A172 (cell line): ENCODE measurements at places on chromosomes 4 and X.
A peak's percentile ranks its signal among the peaks of the same experiment; 100 is the strongest.

DNA sequence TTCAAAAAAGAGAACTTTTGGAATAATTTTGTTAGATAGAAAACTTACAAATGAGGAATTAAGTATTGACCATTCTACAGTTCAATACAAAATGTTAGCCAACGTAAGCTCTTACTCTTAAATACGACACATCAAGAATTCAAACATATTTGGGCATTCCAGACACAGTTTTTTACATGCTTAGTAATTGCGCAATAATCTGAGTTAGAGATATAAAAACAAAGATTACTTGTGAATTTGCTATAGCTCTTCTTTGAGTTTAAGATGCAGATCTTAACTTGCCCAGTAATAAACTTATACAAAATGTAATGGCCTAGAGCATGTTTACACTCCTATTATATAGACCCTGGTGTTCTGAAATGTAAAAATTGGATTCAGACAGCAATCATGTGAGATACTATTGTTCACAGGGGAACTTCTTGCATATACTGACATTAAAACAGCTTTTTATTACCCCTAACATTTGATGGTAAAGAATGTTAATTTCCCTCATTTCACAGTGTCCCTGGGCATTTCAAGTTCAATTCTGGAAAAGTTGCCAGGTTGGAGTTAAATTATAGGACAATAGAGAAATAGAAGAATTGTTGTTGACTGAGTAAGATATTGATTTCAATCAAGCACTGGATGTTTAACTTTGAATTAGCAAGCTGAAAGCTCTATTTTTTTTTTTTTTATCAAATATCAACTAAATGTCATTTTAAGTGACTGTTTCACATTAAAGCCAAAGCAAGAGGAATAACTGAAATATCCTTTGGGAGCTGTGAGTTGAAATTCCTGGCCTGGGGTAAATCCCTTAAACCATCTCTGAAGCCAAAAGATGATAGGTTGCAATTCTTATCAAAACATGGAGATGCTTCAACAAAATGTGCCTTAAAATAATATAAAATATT lies 910 bp downstream of the HPGDS start:
- no peak for DNase-seq

- DNase-seq = peak; percentile 22
These were observed 43.9 kb downstream of the GABRB1 start for GRCh38 chr4:47075262-47075661.

DNA sequence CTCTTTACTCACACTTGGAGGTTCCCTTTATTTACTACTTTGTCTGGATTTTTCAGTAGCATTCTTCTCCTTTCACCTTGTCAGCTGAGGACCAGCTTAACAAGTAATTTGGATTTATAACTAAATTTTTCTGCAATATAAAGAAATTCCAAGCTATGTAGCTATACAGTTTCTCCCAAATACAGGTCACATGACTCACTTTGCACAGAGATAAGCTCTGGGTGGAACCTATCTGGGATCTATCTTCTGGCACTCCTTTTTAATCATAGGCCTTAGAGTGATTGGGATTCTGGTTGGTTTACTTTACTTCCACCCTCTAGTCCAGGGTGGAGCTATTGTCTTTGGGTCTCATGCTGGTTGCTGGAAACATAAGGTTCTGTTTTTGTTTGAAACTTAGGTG lies 34.9 kb upstream of the STK26 start:
- no peak for DNase-seq

GRCh38 chr4:118842055-118842454 lies 6.1 kb upstream of the SEC24D start:
- no peak for DNase-seq

DNA sequence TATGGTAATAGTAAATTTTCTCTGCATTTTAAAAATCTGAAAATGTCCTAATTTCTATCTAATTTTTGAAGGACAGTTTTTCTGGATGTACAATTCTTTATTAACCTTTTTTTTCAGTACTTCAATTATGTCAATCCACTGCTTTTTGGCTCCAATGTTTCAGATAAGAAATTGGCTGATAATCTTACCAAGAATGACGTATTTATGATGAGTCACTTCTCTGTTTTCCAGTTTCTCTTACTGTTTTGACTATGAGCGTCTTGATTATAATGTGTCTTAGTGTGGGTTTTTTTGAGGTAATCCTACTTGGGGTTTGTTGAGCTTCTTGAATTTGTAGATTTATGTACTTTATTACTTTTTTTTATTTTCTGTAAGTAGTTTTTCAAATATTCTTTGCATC lies 47.2 kb downstream of the UGT2B11 start:
- DNase-seq = peak; percentile 8

GRCh38 chr4:5212255-5213013 lies 161.2 kb downstream of the STK32B start:
- DNase-seq = no peak

DNA sequence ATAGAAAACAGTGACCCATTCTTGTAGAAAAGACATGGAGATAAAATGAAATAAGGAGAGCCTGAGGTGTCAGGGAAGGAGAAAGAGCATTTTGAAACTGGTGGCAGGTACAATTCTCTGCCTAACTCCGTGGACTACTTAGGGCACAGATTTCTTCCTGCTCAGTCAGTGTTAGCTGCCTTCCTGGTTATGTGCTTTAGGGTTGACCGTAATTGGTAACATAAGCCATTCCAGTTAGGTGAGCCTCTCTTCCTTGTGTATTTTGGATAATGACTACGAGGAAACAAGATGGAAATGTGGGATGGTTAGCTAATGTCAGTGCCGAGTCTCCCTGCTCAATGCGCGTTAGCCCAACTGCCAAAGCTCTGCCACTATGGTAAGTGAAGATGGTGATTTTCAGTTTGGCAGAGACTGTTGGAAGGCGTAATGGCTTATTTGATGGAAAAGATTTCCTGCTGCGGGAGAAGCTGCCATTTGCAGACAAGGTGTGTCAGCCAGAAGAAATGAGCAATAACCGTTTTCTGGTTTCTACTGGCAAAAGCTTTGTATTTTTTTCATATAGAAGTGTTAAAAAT lies 174.1 kb downstream of the CBR4 start:
- no peak for DNase-seq

DNA sequence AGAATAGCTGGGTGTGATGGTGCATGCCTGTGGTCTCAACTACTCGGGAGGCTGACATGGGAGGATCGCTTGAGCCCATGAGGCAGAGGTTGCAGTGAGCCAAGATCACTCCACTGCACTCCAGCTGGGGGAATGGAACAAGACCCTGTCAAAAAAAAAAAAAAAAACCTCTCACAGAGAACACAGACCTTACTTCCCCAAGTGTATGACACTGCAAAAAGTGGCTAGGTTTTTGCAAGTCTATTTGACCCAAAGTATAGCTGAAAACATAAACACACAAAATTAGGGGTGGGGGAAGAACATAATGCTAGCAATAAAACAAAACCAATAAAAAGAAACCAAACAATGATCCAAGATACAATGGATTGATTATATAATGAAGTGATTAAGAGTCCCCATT lies 6.7 kb downstream of the LAMP2 start:
- DNase-seq = no peak

GRCh38 chr4:169039251-169039954 lies 29.3 kb upstream of the CBR4 start:
- DNase-seq = no peak

DNA sequence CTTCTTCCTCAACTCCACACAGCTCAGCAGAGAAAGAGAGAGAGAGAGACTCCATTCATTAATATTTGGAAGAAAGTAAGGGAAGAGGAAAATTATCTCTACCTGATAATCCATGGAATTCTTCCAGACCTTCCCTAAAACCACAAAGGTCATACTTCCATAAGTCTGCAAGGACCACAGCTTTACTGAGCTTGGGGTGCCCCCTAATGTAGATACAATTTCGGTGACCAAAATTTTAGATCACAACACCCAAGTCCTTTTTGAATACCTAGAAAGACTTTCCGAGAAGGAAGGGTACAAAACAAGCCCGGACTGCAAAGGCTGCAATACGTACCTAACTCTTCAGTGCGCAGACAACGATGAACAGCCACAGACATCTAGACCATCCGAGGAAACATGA lies 523.9 kb downstream of the GLUD2 start:
- DNase-seq = no peak

- DNase-seq = no peak
These were observed 49.9 kb upstream of the MND1 start for GRCh38 chr4:153294631-153295030.

GRCh38 chr4:1462009-1462767 lies 55.9 kb upstream of the NKX1-1 start:
- DNase-seq = no peak

- no peak for DNase-seq
These were observed 27.1 kb upstream of the RBMX start for GRCh38 chrX:136907621-136908020.

GRCh38 chrX:9349572-9350494 lies 115.0 kb upstream of the TBL1X start:
- DNase-seq = peak; percentile 65

GRCh38 chr4:141999446-142000143 lies 363.2 kb downstream of the IL15 start:
- no peak for DNase-seq

- no peak for DNase-seq
These were observed 42.0 kb upstream of the HUWE1 start for GRCh38 chrX:53728506-53728905.

GRCh38 chrX:11423362-11423818 lies 130.2 kb downstream of the AMELX start:
- peak; percentile 85 for DNase-seq

- peak; percentile 72 for DNase-seq
These were observed 28.4 kb downstream of the GUCY1B1 start for GRCh38 chr4:155787113-155787710.

GRCh38 chr4:77805840-77806239 lies 13.3 kb downstream of the CNOT6L start:
- no peak for DNase-seq

DNA sequence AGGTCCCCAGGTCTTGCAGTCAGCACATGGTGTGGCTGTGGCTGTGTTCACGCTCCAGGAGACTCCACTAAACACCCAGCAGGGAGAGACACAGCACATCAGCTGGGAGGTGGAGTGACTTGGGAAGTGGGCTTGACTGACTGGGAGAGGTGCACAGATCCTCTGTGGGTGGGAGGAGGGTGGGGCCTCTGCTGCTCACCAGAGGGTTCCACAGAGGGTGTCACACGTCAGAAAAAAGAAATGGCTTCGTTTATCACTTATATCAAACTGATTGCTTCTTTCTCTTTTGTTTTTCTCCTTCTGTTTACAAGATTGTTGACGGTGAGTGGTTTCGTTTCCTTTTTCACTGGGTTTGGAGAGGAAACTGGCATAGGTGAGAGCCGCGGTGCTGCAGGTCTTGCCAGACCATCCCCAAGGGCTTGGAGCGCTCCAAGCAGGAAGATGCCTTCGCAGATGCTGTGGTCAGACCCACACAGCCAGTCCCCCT lies 24.8 kb upstream of the FAM193A start:
- no peak for DNase-seq
